ENCODE measurements at places on chromosomes 6 and 20.

- DNase-seq: no peak
Observed at GRCh38 chr20:58174708-58175280, 53.7 kb downstream of the ANKRD60 start.

DNA sequence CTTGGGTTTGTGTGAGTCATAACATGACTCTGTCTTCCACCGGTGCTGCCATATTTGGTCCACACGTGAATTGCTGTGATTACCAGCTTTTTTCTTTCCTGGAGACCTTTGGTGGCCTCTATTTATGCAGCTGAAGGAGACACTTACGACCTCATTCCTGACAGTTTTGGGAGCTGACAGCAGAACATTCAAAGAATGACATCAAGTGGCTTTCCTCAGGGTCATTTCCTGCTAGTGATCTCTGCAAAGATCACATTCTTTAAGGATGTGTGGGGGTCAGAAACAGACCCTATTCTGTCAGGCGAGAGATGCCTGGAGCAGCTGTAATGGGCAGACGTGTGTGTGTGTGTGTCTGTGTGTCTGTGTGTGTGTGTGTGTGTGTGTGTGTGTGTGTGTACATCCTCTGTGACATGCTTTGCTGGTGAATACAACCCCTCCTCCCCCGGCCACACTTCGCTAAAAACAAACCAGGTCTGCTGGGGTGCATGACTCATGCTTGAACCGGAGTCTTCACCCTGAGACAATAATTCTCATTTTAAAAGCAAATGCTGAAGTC lies 115.6 kb downstream of the TMEM170B start:
- DNase-seq: no peak

GRCh38 chr6:131532580-131533039 lies 40.4 kb upstream of the ARG1 start:
- DNase-seq: no peak

- DNase-seq: no peak
Observed at GRCh38 chr6:105034470-105034869, 77.6 kb downstream of the LIN28B start.

GRCh38 chr20:6044115-6044514 lies 9.7 kb downstream of the LRRN4 start:
- DNase-seq: no peak

- no peak for DNase-seq
Observed at GRCh38 chr6:53461041-53461656, 83.8 kb downstream of the GCLC start.

- no peak for DNase-seq
Observed at GRCh38 chr6:142746524-142746923, 198.5 kb downstream of the HIVEP2 start.

- no peak for DNase-seq
Observed at GRCh38 chr6:133277228-133277899, 36.2 kb downstream of the EYA4 start.

DNA sequence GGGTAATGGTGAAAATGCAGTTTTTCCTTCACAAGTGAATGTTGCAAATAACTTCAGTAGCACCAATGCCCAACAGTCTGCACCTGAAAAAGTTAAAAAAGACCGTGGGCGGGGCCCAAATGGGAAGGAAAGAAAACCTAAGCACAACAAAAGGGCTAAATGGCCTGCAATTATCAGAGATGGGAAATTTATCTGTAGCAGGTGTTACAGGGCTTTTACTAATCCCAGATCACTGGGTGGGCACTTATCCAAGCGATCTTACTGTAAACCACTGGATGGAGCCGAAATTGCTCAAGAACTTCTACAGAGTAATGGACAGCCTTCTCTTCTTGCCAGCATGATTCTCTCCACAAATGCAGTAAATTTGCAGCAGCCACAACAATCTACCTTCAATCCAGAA lies 64.8 kb upstream of the SMIM8 start:
- DNase-seq: no peak

- DNase-seq: no peak
Observed at GRCh38 chr6:169289619-169290339, 36.1 kb upstream of the THBS2 start.

DNA sequence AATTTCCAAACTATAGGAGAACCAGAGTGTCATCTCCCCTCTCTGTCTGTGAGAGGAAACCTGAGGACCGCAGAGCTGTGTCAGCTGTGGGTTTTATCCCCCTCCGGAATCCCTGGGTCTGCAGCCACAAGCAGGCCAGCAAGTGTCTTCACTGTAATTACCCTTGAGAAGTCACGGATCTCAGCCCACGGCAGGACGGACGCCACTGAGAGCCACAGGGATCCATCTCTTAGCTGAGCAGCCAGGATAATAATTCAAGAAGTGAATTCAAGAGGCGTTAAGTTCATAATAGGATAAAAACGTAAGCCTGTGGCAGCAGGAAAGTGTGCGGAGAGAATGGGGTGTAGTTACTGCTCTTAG lies 37.0 kb downstream of the DLL1 start:
- no peak for DNase-seq

- DNase-seq: no peak
Observed at GRCh38 chr6:5665173-5665572, 341.6 kb downstream of the NRN1 start.

DNA sequence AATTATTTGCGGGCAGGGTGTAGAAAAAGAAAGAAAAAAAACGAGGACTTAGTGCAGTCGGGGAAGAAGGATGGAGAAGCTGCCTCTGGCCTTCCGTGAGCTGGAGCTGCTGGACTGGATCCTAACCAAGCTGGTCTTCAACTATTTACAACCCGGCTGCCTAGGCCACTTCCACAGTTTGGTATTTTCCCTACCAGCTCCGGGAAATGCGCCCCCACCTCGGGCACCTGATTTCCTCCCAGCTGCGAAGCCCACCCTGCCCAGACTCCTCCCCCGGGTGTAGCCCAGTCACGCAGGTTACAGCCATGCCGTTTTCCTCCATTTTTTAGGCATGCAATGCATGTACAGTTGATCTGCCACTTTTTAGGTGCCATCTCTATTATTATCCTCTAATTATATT lies 21.2 kb downstream of the THEMIS start:
- no peak for DNase-seq

- DNase-seq: no peak
Observed at GRCh38 chr20:40521962-40522361, 167.1 kb downstream of the MAFB start.

- no peak for DNase-seq
Observed at GRCh38 chr6:150327117-150327774, 41.6 kb upstream of the IYD start.

GRCh38 chr6:8245726-8246125 lies 143.4 kb upstream of the EEF1E1 start:
- DNase-seq: no peak

GRCh38 chr6:24719125-24719971 lies at the start of gene C6orf62:
TSS of gene C6orf62 (minus strand) at chr6:24719154. CDS start at chr6:24718668, 486 bp downstream.
- DNase-seq: no peak

GRCh38 chr6:34964564-34964963 lies 75.5 kb downstream of the ANKS1A start:
- DNase-seq: peak; percentile 8

- no peak for DNase-seq
Observed at GRCh38 chr6:99618649-99619408, 12.2 kb downstream of the PRDM13 start.

DNA sequence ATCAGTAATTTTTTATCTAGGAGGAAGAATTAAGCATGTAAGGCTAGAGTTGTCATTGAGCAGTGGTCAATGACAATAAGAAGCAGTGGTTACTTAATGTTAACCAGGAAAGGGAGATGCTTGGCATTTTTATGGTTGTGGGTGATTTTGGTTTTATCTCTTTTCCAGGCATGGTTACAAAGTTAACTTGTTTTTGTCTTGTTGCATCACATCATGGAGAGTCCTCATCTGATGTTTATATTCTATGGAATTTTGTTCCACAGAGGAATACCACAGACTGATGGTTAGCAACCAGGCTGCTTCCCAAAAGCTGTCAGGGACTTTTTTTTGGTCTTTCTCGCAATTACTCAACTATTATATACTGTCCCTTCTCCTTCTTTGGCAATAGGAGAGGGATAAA lies 32.7 kb downstream of the OPRM1 start:
- DNase-seq: no peak

GRCh38 chr6:106086814-106087175 lies 659 bp downstream of the PRDM1 start:
- DNase-seq: no peak

Measured in NCI-H1694 (cell line).